ENCODE measurements at places on chromosomes 2 and 18.

DNA sequence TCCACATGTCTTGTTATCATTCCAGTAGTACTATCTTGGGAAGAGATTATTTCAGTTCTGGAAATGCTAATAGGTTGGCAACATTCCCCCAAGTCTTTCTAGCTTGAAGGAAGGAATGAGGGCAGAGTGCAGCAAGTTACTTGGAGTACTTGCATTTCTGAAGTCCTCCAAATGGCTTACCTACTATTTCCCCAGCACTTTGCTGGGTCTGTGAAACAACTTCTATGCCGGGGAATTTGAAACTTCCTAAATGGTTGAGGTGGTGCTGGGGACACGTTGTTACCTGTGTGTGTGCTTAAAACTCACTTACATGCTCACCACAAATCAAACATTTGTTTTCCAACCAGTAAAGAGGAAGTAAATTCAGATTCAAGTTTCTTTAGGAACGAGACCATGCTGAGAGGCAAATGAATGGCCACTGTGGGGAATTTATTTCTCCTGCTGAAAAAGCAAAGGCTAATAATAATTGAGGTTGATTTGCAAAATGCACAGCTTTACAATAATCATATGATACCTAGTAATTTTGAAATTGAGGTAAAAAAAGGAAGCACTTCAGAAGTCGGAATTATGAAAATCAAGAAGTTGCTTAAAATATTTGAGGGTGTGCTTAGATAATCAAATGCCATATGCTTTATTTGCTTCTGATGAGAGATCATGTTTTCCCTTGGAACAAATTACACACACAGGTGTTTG lies 1167.7 kb upstream of the ZEB2 start:
- no peak for DNase-seq

DNA sequence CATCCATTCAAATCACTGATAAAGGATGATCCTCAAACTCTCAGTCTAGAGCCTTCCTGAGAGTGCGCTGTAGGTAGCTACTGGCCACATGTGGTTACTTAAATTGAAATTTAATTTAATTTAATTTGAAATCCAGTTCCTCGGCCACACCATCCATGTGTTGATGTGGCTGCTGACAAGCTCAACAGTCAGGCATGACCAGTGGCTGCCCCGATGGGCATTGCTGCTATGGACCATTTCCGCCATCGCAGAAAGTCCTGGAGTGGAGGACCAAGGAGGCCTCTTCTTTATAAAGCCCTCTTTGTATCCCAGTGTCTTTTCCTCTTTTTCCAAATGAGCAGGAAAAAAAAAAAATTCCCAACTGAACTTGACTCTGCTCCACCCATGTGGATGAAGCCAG lies 100.6 kb downstream of the HDAC4 start:
- no peak for DNase-seq

GRCh38 chr2:147353072-147353381 lies 491.8 kb upstream of the ACVR2A start:
- no peak for DNase-seq

DNA sequence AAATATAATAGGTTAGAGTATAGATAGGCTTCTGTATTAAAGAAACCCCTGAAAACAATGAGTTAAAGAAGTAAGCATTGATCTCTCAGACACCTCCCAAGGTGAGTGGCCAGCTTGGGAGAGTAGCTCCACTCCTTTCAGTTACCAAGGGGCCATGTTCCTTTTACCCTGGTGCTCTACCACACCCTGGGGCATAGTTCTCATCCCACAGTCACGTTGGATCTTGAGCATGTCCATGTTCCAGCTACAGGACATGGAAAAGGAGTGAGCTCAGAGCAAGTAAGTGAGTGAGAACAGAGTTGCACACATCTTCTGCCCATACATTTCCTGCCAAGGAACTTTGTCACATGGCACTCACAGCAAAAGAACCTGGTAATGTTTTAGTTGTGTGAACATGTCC lies 325.9 kb upstream of the SLC39A10 start:
- DNase-seq = no peak

DNA sequence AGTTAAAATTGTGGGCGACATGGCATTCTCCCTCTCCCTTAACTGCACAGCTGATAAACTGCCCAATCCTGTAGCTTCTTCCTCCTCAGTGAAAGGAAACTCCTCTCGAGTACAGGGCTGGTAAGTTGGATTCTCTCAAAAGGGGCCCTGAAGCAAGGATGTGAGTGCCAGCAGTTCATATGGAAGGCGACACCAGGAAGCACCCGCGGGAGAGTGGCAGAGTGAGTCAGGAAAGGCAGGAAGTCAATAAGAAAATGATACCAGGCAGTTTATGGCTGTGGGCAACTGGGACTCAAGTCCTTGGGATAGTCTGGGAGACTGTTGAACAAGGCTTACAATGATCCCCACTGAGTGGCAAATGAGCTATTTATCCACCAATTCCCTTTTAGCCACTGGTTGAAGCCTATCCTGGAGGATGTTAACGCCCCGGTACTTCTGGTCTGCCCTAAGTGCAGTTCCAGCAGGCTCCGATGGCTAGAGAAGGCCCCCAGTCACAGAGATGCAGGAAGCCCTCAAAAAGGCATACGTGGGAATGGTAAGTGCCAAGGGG lies 34.8 kb downstream of the ABHD3 start:
- DNase-seq = no peak

DNA sequence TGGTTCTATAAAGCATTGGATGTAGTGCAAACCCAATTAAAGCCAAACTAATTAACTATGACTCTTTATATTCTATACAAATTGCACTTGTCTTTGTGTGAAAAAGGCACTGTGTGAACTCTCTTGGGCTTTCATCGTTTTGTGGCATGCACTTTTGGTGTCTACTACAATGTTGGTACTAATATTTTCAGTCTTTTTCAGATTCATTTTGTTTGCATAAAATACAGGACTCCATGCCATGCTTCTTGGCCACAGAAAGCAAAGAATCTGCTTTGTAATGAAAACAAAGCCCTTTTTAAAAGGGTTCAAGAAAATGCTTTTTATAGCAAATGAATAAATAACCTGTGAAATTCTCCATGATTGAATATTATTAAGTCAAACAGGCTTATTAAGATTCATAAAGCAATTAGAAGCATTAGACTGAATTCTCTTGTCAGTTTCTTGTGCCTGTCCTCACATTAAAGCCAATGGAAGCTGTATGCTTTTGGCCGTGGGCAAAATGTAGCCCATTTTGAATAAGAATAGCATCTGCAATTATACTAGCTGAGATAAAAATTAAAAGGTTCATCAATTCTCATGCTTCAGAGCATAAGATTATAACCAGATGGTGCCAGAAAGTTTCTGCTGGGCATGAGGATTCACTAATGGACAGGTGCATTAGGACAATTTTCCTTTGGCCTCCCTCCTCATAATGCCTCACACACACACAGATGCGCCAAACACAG lies 1665.2 kb downstream of the SUCLG1 start:
- DNase-seq = no peak

GRCh38 chr2:58241546-58241864 lies 380 bp upstream of the FANCL start:
- DNase-seq = no peak

GRCh38 chr2:166088634-166089033 lies 39.2 kb downstream of the SCN1A start:
- no peak for DNase-seq
